Renal cortical epithelial cell (primary cell): ENCODE measurements at places on chromosomes 3 and 15. TPM values are rescaled to one million over a fixed set of nuclear protein-coding genes. Genes with fewer than 3 reads are reported as not detected.

Gene SATB1
- total RNA-seq = 7.8 and 36.4 TPM in 2 replicates

Gene CSPG4
- 0.35 TPM in 2 replicates for total RNA-seq

Gene CYP1A2
- total RNA-seq = not detected in 2 replicates

Gene CKMT1B
- 0.10 and 1.9 TPM in 2 replicates for total RNA-seq

Gene ERC2
- total RNA-seq = 3.1 and 6.2 TPM in 2 replicates

Gene CCR1
- total RNA-seq = 0.15 TPM in 1 of 2 replicates, not detected in the other

Gene TMEM207
- total RNA-seq = not detected in 2 replicates

Gene DLL4
- 0.15 and 0.17 TPM in 2 replicates for total RNA-seq

Gene ATP10A
- total RNA-seq = 16.5 and 29.7 TPM in 2 replicates

Gene CCR9
- 0.35 TPM in 1 of 2 replicates, not detected in the other for total RNA-seq

Gene DPPA2
- 0.35 TPM in 1 of 2 replicates, not detected in the other for total RNA-seq

Gene FANCD2OS
- not detected in 2 replicates for total RNA-seq

- DNase-seq = no peak
Measured at GRCh38 chr3:13063225-13063624, 10.0 kb downstream of the IQSEC1 start.

DNA sequence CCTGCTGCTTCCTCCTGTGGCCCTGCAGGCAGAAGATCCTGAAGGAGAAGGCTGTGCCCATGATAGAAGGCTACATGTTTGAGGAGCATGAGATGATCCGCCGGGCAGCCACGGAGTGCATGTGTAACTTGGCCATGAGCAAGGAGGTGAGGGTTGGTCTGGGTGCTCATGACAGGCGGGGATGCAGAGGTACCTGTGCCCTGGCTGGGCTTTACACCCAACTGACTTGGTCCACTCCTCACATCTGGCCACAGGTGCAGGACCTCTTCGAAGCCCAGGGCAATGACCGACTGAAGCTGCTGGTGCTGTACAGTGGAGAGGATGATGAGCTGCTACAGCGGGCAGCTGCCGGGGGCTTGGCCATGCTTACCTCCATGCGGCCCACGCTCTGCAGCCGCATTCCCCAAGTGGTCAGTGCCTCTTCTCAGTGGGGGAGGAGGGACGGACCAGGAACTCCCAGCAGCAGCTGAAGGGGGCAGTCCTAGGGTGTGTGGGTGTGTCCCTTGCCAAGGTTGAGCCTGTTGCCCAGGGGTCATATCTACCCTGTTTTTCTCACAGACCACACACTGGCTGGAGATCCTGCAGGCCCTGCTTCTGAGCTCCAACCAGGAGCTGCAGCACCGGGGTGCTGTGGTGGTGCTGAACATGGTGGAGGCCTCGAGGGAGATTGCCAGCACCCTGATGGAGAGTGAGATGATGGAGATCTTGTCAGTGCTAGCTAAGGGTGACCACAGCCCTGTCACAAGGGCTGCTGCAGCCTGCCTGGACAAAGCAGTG lies 1.6 kb upstream of the RCCD1 start:
- no peak for DNase-seq

DNA sequence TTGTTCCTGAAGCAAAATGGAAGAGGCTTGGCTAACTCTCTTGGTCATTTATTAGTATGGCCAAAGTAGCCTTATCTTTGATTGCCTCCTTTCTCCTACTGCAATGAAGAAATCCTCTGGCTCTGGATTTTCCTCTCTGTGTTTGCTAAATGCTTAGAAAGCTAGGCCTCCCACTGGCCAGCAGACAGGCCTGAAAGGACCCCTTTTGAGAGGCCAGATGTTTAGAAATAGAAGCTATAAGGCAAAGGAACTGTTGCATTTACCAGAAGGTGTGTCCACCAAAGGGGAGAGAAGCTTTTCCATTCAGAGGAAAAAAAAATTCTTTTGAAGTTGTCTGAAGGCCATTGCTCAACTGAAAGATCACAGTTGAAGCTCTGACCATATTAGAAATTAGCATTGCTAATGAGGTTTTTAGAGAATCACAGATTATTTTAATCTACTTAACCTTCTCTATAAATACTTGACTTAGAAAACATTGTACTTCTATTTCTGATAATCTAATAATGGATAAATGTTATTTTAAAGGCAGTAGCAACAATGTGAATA lies 160.8 kb downstream of the SYNPR start:
- DNase-seq = no peak

DNA sequence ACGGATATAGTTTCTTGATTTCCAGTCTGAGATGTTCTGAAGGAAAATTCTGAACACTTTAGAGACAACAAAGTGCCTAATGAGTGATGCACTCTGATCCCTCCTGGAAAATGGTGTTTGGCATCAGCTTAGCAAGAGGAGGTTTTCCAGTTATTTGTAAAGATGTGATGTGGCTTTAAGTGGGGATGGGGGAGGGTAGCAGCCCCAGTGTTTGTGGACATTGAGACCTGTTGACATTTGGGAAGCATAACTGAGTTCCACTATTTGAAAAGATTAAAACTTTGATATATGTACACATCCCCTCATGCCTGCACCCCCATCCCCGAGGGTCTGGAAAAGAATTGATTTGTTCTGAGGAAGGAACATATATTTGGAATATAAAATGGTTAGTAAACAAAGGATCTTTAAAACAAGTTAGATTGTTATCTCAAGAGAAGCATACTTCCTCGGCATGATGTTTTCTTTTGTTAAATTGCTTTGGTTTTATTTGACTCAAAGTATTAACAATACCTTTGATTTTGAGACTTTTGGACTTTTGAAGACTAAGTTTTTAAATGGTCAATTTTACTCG lies 6.5 kb downstream of the IGF1R start:
- no peak for DNase-seq

- DNase-seq = peak; percentile 35
Measured at GRCh38 chr15:99100245-99101173, 4.4 kb upstream of the SYNM start.

DNA sequence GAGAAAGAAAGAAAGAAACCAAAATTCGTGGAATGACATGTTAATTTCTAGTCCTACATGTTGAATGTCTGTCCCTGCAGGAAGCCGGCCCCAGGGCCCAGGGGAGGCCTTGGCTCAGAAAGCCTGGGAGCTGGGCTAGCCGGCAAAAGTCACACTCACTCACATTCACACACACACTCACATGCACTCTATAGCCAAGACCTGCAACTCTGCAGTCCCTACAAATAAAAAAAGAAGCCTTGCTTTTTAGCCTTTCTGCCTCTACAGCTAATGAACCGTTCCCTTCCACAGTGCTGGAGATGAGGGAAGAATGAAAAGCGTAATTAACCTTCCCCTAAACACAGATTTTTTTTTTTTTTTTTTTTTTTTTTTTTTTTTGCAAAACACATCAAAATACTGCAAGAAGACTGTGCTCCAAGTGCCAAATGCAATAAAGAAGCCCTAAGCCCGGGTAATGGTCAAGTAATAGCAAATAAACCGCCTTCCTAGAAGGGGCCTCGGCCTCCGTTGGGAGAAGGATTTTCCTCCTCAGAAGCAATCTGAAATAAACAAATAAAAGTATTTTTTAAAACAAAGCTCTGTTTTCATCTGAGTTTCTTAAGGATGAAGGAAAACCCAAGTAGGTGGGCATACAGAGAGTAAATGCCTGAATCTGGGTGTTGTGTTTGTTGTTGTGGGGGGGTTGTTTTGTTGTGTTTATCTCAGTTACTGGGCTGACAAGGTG lies 4.3 kb downstream of the MECOM start:
- DNase-seq = peak; percentile 30

GRCh38 chr3:112604536-112604935 lies 36.4 kb downstream of the CCDC80 start:
- peak; percentile 29 for DNase-seq

- DNase-seq = no peak
Measured at GRCh38 chr3:196756732-196757131, 17.1 kb downstream of the PAK2 start.

DNA sequence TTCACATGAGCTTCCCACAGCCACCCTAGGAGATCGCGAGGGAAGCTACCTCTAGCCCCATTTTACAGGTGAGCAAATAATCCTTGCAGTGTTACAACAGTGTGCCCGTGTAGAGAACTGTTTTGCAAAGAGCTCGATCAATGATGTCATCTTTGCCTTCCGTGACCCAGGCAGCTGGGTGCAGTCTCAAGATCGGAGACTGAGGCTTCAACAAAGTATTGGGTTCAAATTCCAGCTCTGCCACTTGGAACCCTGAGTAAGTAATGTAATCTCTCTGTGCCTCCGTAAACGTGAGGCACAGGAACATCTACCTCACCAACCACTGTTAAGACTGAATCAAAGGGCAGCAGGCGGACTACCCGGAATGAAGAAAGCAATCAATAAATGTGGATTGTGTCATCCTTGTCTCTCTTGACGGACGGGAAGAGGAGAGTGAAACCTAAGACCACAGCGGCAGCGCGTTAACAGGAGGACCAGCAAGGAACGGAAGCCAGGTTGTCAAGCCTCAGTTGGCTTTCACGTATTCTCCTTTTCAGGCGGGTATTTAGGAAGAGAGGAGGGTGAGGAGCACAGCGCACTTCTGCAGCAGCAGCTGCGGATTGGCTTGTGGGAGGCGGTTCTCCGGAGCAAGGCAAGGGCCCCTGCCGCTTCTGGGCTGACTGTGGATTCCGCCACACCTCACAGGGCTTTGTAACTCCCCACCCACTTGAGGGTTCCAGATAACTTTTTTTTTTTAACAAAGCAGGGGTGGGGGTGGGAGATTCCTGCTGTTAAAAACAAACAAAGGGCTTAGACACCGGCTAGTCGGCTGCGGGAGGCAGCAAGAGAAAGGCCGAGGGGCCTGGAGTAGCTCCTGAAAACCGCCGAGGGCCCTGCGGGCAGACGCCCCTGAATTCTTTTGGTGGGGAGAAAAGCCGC lies 1.5 kb upstream of the SMAD3 start:
- peak; percentile 86 for DNase-seq

- DNase-seq = no peak
Measured at GRCh38 chr3:33526787-33527186, 86.6 kb upstream of the UBP1 start.

GRCh38 chr3:169813757-169814517 lies 1.2 kb upstream of the LRRC34 start:
- no peak for DNase-seq

GRCh38 chr15:69185216-69185615 lies 24.8 kb downstream of the GLCE start:
- no peak for DNase-seq

DNA sequence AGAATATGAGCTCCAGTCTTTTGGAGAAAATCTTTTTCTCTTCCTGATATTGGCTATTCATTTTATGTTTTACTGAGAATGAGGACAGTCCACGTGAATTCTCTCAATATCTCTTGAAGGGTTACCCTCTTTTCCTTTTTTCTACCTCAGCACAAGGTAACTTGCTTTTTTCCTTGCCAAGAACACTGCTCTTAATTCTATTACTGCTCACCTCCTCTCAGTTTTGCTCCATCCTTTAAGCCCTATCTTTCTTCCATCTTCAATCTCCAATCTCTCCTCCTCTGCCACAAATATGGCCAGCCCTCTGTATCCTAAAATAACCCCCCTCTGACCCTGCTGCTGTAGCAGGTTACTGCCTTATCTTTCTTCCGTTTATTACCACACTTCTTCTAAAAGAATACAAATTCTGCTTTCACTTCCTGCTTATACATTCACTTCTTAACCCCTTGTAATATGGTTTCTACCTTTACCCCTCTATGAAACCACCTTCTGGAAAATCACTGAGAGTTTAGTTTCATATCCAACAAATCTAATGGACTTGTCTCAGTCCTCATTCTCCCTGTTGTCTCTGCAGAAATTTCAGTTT lies 89.0 kb downstream of the NFKBIZ start:
- no peak for DNase-seq
